ENCODE measurements at places on chromosomes 3 and 15. TPM values are rescaled to one million over a fixed set of nuclear protein-coding genes. Genes with fewer than 3 reads are reported as not detected.

The RARB gene
- 17.5 TPM for total RNA-seq

The GOLGA8S gene
- total RNA-seq = 0.30 TPM

The PROS1 gene
- 23.1 TPM for total RNA-seq

The ACAD11 gene
- 14.5 TPM for total RNA-seq

The PP2D1 gene
- total RNA-seq = not detected

The MRAS gene
- 396 TPM for total RNA-seq

The SLCO3A1 gene
- 45.9 TPM for total RNA-seq

The SPINK8 gene
- total RNA-seq = not detected

The SLC2A2 gene
- total RNA-seq = not detected

The GP9 gene
- not detected for total RNA-seq

The USP50 gene
- not detected for total RNA-seq

The CFAP92 gene
- 0.49 TPM for total RNA-seq

The BFSP2 gene
- not detected for total RNA-seq

The PCSK6 gene
- 33.8 TPM for total RNA-seq

The ERC2 gene
- total RNA-seq = 0.76 TPM

The PGBD4 gene
- 1.8 TPM for total RNA-seq

The CATSPER2 gene
- 0.54 TPM for total RNA-seq

The ADAMTS17 gene
- 1.4 TPM for total RNA-seq

The C3orf52 gene
- total RNA-seq = 1.8 TPM

The SLC51A gene
- 0.60 TPM for total RNA-seq

The RBMS3 gene
- 32.7 TPM for total RNA-seq

The MLF1 gene
- total RNA-seq = 191 TPM

The AMOTL2 gene
- 61.9 TPM for total RNA-seq

The FAM81A gene
- total RNA-seq = 11.0 TPM

The RFTN1 gene
- 26.8 TPM for total RNA-seq

The IQCB1 gene
- total RNA-seq = 6.3 TPM

The APEH gene
- 99.5 TPM for total RNA-seq

The CHL1 gene
- total RNA-seq = 24.8 TPM

The TTLL13 gene
- total RNA-seq = not detected

The IMPG2 gene
- total RNA-seq = 0.14 TPM

The SOX14 gene
- not detected for total RNA-seq

The MGA gene
- 30.2 TPM for total RNA-seq

The CPNE9 gene
- not detected for total RNA-seq

The NEIL1 gene
- total RNA-seq = 8.7 TPM

The IGDCC3 gene
- 0.43 TPM for total RNA-seq

The ARRDC4 gene
- total RNA-seq = 15.9 TPM

Measured in Right ventricle myocardium inferior (tissue), 1 donor.